ENCODE measurements at places on chromosomes 4 and X.

- DNase-seq: no peak
These were observed 146.4 kb downstream of the PALLD start for GRCh38 chr4:168643111-168643795.

GRCh38 chrX:106891762-106892460, 11.2 kb downstream of the RIPPLY1 start:
- DNase-seq: no peak

- DNase-seq: no peak
These were observed 1156.7 kb downstream of the FAM133A start for GRCh38 chrX:94830717-94831116.

DNA sequence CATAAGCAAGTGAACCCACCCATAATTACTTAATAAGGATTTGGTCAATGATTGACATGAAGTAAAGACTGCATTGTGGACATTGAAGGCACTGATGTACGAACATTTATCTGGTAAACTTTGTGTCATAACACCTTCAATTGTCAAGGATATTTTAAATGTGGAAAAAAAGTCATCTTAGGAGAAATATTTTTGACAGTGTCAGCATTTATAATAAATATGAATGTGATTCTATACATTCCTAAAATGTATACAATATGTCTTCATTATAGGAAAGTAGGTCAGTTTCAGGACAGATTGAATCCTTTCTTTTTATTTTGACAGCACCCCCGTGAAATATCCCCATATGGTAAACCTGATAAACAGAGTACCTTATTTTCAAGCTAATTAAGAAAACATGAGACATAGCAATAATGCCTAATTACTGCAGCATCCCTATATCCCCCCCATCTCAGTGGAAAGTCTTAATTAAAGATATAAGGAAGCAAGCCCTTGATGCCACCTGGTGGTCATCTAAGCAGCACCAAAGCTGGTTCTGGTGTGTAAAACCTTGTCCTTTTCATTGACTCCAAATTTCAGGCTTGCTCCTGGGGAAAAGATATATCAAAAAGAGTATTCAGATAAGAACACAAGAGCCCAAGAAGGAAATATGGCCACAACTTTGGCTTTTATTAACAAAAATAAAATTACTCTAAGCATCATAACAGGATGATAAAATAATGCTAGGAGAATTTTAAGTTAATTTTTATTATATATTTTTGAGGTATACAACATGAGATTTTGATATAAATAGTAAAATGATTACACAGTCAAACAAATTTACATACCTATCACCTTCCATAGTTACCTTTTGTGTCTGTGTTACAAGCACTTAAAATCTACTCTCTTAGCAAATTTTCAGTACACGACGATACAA, 379.7 kb downstream of the TLL1 start:
- no peak for DNase-seq

GRCh38 chrX:154452823-154453222, 5.3 kb upstream of the PLXNA3 start:
- no peak for DNase-seq
